Epithelial cell of proximal tubule (primary cell): ENCODE measurements at places on chromosomes 5 and 9. TPM values are rescaled to one million over a fixed set of nuclear protein-coding genes. Genes with fewer than 3 reads are reported as not detected.

Gene PCDHGB6
- total RNA-seq: 1.4 and 3.4 TPM in 2 replicates

Gene PCA3
- total RNA-seq: not detected in 2 replicates

Gene TPD52L3
- not detected in 2 replicates for total RNA-seq

Gene PCDHA11
- not detected in 2 replicates for total RNA-seq

Gene TEX48
- total RNA-seq: not detected in 2 replicates

Gene TBC1D9B
- 67.5 and 69.0 TPM in 2 replicates for total RNA-seq

Gene FOXD4L3
- not detected in 2 replicates for total RNA-seq

Gene ANKRD34B
- total RNA-seq: 1.2 TPM in 2 replicates

Gene NPR3
- 0.14 and 0.29 TPM in 2 replicates for total RNA-seq

Gene GGTA1
- 0.14 TPM in 1 of 2 replicates, not detected in the other for total RNA-seq

Gene MLANA
- total RNA-seq: not detected in 2 replicates

Gene SLC2A8
- total RNA-seq: 14.8 and 18.2 TPM in 2 replicates

Gene TRIM36
- 3.9 and 4.8 TPM in 2 replicates for total RNA-seq

Gene TRAPPC13
- total RNA-seq: 9.2 and 18.3 TPM in 2 replicates

Gene COL23A1
- not detected in 2 replicates for total RNA-seq

Gene SPTLC1
- 84.4 and 91.8 TPM in 2 replicates for total RNA-seq

Gene AGXT2
- not detected in 2 replicates for total RNA-seq

Gene TMEM174
- not detected in 2 replicates for total RNA-seq

Gene FBXW5
- 124 and 149 TPM in 2 replicates for total RNA-seq

Gene SLC34A1
- not detected in 2 replicates for total RNA-seq

Gene IRX2
- 17.2 and 19.3 TPM in 2 replicates for total RNA-seq

Gene HEMGN
- total RNA-seq: not detected in 2 replicates

Gene GFI1B
- total RNA-seq: not detected in 2 replicates

Gene LEAP2
- total RNA-seq: 0.22 and 0.35 TPM in 2 replicates

Gene ANKRD18B
- 3.1 and 3.4 TPM in 2 replicates for total RNA-seq

Gene IFNB1
- not detected in 2 replicates for total RNA-seq

Gene VCAN
- total RNA-seq: 185 and 323 TPM in 2 replicates

Gene RAB3C
- not detected in 2 replicates for total RNA-seq

Gene OR13C9
- not detected in 2 replicates for total RNA-seq

Gene PCDHB8
- not detected in 2 replicates for total RNA-seq

Gene RMRP
- total RNA-seq: 3,154 and 10,636 TPM in 2 replicates

Gene TAF11L8
- not detected in 2 replicates for total RNA-seq

Gene OR1J2
- total RNA-seq: not detected in 2 replicates

Gene NADK2
- total RNA-seq: 16.6 and 27.1 TPM in 2 replicates

Gene TLR4
- total RNA-seq: 1.7 and 7.2 TPM in 2 replicates

Gene CRB2
- total RNA-seq: 0.14 and 0.35 TPM in 2 replicates

Gene TMEM252
- not detected in 2 replicates for total RNA-seq

Gene DNAH5
- total RNA-seq: 1.2 and 1.7 TPM in 2 replicates

Gene CDC20B
- total RNA-seq: not detected in 2 replicates

Gene NUDT2
- total RNA-seq: 16.3 and 31.1 TPM in 2 replicates

Gene MBLAC2
- total RNA-seq: 1.3 and 3.6 TPM in 2 replicates

Gene DMRT2
- 0.35 TPM in 1 of 2 replicates, not detected in the other for total RNA-seq

Gene SPATA31A7
- not detected in 2 replicates for total RNA-seq

Gene NUTM2F
- total RNA-seq: not detected in 2 replicates

Gene CDKN2A
- total RNA-seq: 22.4 and 47.7 TPM in 2 replicates

Gene ACTBL2
- total RNA-seq: 2.2 and 2.3 TPM in 2 replicates

Gene RAI14
- total RNA-seq: 111 and 139 TPM in 2 replicates

Gene LRRC19
- not detected in 2 replicates for total RNA-seq

Gene GMCL2
- not detected in 2 replicates for total RNA-seq

Gene PDZD2
- 1.8 and 8.4 TPM in 2 replicates for total RNA-seq

Gene CAMK4
- total RNA-seq: 3.9 and 5.1 TPM in 2 replicates

Gene PCDHA9
- not detected in 2 replicates for total RNA-seq

Gene PDCD1LG2
- total RNA-seq: 2.7 and 12.4 TPM in 2 replicates

Gene NDUFB6
- 80.8 and 83.2 TPM in 2 replicates for total RNA-seq
